ENCODE measurements at places on chromosomes 3 and 15.

- peak; percentile 6 for DNase-seq
Measured at GRCh38 chr15:89172921-89173320, 48.5 kb downstream of the RLBP1 start.

- DNase-seq, result peak; percentile 58
Measured at GRCh38 chr3:188212308-188212969, 58.5 kb downstream of the LPP start.

- DNase-seq, result no peak
Measured at GRCh38 chr3:196995027-196995426, 26.4 kb upstream of the PIGZ start.

DNA sequence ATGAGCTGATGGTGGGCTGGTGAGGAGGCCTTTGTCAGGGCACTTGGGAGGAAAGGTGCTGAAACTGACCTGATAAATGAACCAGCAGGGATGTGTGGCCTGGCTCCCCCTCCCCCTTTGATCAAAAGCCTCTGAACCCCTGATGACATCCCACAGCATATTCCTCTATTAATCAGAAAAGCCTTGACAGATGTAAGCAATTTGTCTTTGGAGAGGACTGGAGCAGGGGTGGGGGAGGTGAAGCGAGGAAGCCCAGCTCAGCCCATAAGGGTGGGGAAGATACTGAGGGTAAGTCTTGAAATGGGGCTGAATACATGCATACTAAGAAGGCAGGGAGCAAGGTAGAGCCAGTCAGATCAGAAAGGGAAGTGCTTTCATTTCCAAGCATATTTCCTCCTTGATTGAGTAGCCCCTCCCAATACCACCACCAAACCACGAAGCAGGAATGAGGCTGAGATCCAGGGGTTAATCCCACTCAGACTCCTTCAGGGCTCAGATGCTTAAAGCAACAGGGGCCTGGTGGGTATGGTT lies 34.7 kb upstream of the MRPS22 start:
- DNase-seq, result no peak

DNA sequence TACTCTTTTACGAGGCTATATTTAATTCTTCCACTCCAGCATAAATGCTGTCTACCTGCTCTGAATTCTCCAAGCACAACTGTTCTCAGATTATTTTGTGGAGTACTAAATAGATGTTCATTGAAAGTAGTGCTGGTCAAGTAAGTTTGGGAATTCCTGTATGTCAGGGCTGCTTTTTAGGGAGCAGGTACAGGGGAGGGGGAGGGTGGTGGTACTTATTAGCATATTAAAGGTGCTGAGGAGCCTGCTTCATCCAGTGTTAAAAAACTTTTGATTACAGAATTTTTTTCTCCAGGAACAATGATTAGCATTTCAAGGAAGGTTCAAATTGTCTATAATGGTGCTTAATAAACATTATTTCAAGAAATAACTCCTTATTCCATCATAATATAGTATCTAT lies 59.2 kb downstream of the PPM1L start:
- DNase-seq, result no peak

DNA sequence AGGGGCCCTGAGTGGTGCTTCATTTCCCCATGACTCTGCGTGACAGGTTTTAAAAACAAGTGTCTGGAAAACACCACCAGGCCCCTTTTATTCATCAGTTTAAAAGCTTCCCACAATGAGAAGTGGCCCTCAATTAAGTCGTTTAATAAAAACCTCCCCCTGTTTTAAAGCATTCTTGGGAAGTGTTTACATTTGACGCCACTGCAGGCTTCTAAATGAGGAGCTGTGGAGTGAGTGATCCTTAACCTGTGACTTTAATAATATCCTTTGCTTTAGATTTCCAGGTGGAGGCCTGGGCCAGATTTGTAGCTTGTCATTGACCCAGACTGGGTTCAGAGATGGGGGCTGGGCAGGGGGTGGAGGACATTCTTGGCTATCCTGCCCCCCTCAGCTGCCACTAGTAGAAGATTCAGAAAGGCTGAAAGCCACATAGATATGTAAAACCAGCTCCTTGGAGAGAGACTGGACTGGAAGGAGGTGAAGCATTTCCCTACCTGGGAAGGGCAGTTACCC lies 11.3 kb downstream of the CGNL1 start:
- no peak for DNase-seq

- no peak for DNase-seq
Measured at GRCh38 chr15:25838191-25838870, 24.8 kb downstream of the ATP10A start.
